ENCODE measurements at places on chromosomes 3 and 15.

GRCh38 chr3:19526071-19526470, 377.8 kb downstream of the KCNH8 start:
- no peak for DNase-seq

DNA sequence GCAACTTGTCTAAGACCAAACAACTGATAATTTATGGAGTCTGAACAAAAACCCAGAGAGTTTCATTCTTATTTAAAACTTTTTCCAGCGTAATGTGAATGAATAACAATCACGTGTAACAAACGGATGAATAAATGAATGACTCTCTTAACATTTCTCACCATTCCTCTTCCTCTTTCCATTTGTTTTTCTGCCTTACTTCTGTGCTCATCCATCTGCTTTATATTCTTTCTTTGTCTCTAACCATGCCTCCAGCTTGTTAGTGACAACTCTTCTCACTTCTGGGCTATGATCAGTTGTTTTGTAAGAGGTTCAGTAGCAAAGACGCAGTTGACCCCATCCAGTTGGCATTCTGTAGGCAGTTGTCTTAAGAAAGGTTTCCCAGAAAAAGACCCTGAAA, 133.7 kb upstream of the MB21D2 start:
- no peak for DNase-seq

DNA sequence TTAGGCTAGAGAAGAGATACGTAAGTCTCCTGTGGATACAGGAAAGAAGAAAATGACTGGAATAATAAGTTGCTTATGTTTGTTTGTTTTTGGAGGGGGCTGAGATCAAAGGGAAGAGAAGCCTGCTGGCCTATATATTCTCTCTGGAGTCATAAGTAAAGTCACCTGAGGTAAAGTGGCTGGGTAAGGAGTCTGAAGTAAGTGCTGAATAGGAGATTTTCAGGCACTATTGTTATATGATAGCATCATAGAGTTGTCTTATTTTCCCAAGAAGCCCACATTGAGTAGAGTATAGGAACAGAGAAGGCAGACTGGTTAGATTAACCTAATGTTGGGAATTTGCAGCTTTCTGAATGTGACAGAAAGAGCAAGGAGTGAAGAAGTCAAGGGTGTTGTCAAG, 10.7 kb downstream of the TBC1D23 start:
- DNase-seq, result no peak

- no peak for DNase-seq
Observed at GRCh38 chr15:31484986-31485385, 158.4 kb downstream of the KLF13 start.

- DNase-seq, result no peak
Observed at GRCh38 chr3:52140769-52141168, 13.5 kb downstream of the POC1A start.

DNA sequence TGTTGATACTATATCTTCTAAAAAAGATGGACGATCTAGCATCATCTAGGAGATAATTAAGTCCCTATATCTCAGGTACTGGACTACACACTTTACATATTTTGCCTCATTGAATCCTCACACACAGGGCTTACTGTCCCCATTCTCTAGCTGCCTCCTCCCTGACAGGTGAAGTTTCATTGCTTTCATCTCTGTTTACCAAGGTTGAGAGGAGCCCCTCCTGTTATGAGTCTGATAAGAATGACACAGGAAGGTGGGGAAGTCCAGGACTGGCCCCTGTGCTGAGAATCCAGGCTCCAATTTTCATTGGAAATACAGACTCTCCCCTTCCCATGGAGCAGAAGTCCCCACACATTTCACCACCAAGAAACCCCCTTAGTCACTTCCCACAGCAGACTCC, 105.2 kb downstream of the XXYLT1 start:
- DNase-seq, result no peak

- DNase-seq, result no peak
Observed at GRCh38 chr15:48373821-48374451, 42.7 kb downstream of the DUT start.

GRCh38 chr3:86954226-86954625, 36.7 kb downstream of the VGLL3 start:
- DNase-seq, result no peak

- DNase-seq, result no peak
Observed at GRCh38 chr3:58899953-58900298, 149.9 kb downstream of the CFAP20DC start.

GRCh38 chr15:40040293-40040635, 1.3 kb upstream of the SRP14 start:
- no peak for DNase-seq
